Progenitor cell of endocrine pancreas (in vitro differentiated cells): ENCODE measurements at places on chromosomes 3 and 15.

DNA sequence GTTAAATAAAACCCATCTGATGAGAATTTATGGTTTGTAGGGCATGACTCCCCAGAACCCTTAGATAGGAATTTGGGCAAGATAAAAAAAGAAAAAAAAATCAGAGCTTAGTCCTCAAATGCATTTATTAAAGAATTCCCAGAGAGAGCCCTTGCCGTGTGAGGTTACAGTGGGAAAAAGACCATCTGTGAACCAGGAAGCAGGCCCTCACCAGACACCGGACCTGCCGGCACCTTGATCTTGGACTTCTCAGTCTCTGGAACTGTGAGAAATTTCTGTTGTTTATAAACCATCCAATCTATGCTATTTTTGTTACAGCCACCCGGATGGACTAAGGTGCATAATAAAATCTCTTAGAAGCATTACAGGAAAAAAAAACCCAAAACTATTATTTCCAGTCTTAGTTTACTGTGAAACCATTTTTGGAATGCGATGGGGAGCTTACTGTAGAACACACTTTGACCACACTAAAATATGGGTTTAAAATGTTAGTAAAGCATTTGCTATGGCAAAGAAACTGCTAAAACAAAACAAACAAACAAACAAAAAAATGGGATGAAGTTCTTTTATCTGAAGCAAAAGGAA lies 72.2 kb downstream of the LEKR1 start:
- H3K27ac ChIP-seq, result no peak overlapping the region
- no peaks in the 10 kb centered on the region for H3K27me3 ChIP-seq
- no peak for DNase-seq
- no peak overlapping the region for H3K4me3 ChIP-seq
- H3K4me1 ChIP-seq, result peaks cover 3% of the 10 kb centered on the region

- no peak overlapping the region for H3K27ac ChIP-seq
- DNase-seq, result no peak
- H3K4me3 ChIP-seq, result no peak overlapping the region
- no peaks in the 10 kb centered on the region for H3K27me3 ChIP-seq
- H3K4me1 ChIP-seq, result no peaks in the 10 kb centered on the region
Observed at GRCh38 chr3:100915706-100916495, 77.3 kb downstream of the ABI3BP start.

DNA sequence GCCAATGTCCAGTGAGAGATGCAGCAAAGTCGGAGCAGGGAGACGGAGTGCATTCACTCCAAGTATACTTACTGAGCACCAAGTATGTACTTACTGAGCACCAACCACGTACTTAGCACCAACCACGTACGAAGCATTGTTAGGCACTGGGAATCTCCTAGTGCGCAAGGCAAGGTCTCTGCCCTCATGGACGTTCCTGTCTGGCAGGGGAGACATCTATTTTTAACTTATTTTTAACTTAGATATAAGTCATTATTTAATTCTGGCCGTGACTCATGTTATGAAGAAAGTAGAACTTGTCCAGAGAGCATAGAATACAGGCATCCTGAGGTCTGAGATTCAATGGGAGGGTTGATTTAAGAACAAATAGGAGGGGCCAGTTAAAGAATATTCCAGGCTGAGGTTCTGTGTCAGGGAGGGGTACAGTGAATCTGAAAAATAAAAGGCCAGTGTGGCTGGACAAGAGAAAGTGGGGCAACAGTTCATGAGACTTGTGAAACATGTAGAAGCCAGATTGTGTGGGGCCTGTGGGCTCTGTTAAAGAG lies 9.3 kb upstream of the LRRC31 start:
- DNase-seq, result no peak
- no peaks in the 10 kb centered on the region for H3K4me1 ChIP-seq
- peaks cover 3% of the 10 kb centered on the region for H3K36me3 ChIP-seq
- H3K4me3 ChIP-seq, result no peak overlapping the region
- no peaks in the 10 kb centered on the region for H3K27me3 ChIP-seq

DNA sequence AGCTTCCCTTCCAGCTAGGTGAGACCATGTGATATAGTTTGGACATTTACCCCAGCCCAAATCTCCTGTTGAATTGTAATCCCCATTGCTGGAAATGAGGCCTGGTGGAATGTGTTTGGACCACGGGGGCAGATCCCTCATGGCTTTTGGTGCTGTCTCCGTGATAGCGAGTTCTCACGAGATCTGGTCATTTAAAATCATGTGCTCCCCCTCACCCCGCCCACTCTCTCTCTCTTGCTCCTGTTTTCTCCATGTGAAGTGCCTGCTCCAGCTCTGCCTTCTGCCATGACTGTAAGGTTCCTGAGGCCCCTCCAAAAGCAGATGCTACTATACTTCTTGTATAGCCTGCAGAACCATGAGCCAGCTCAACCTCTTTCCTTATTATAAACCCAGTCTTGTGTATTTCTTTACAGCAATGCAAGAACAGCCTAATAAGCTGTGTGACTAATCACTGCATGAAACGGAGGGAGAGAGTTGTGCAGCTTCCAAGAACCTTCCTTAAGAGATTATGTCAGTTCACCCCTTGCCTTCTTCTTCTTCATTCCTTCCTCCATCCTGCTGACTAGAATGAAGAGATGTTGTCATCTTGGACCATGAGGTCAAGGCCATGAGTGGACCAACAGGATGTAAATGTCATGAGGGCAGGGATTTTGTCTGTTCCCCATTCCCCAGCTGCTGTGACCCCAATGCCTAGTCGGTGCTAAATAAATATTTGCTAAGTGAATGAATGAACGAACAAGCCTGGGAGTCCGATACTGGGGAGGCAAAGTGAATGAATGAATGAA lies 91.0 kb downstream of the CPN2 start:
- no peak overlapping the region for H3K4me3 ChIP-seq
- peaks cover 30% of the 10 kb centered on the region for H3K4me1 ChIP-seq
- H3K36me3 ChIP-seq, result no peaks in the 10 kb centered on the region
- H3K27ac ChIP-seq, result no peak overlapping the region
- DNase-seq, result no peak

DNA sequence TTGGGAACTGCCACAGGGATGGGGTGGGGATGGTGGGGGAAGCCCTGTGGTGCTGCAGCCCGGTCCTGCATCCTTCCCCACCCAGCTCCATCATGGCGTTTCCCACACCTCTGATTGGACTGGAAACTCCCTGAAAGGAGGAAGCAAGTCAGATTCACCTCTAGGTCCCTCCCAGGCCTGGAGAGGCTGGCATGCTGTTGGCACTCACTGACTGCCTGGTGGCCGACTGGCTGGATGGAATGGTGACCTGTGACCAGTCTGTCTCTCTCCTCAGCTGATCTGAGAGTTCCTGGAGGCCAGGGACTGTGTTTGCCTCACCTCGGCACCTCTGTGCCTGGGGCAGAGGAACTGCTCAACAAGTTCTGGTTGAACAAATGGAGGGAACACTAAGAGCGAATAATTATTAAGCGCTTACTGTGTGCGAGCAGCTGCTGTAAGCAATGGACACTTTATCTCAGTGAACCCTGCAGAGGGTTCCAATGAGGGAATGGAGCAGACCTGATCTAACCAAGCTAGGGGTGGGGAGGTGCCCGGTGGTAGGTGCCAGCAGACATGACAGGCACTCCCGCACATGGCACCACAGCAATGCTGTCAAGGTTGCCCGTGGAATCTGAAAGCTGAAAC lies 3.5 kb upstream of the HHATL start:
- H3K36me3 ChIP-seq, result no peaks in the 10 kb centered on the region
- peak; percentile 4 for DNase-seq
- peaks cover 2% of the 10 kb centered on the region for H3K27me3 ChIP-seq

DNA sequence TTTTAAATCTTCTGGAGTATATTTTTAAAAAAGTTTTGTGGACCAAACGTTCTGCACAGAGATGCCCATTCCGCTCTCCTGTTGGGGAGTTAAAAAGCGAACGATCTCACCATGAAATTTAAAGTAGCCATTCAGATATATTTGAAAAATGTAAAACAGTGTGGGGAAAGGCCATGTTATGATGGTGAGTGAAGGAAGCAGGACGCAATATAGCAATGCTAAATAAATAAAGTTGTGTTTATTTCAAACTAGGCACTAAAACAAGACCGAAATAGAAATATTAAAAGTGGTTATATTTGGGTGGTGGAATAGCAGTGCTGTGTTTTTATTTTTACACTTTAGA lies 327 bp upstream of the CCDC13 start:
- peaks cover 9% of the 10 kb centered on the region for H3K27me3 ChIP-seq
- peaks cover 4% of the 10 kb centered on the region for H3K4me1 ChIP-seq
- H3K36me3 ChIP-seq, result peaks cover 5% of the 10 kb centered on the region
- DNase-seq, result no peak
- H3K4me3 ChIP-seq, result peak overlapping the region; percentile 84

- H3K36me3 ChIP-seq, result no peaks in the 10 kb centered on the region
- H3K4me3 ChIP-seq, result no peak overlapping the region
- H3K27me3 ChIP-seq, result peaks cover 8% of the 10 kb centered on the region
Observed at GRCh38 chr15:78570710-78571109, 5.4 kb downstream of the CHRNA5 start.

DNA sequence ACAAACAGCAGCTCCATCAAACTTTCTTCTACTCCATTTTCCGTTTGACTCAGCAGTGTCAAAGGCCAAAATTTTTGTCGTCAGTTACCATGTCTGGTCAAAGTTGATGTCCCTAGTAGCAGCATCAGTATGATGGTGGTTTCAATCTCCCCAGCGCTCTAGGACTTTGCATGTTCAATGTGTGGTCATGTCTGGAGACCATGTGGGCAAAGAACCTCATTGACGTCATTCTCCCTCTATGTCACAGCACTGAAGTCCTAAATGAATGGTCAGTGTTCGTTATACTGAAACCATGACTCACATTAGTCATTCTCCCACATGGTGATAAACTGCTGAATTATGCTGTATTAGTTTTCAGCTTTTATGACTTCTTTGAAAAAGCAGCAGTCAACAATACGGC lies 23.2 kb downstream of the SHC4 start:
- no peaks in the 10 kb centered on the region for H3K27me3 ChIP-seq
- no peak overlapping the region for H3K27ac ChIP-seq
- H3K36me3 ChIP-seq, result no peaks in the 10 kb centered on the region

DNA sequence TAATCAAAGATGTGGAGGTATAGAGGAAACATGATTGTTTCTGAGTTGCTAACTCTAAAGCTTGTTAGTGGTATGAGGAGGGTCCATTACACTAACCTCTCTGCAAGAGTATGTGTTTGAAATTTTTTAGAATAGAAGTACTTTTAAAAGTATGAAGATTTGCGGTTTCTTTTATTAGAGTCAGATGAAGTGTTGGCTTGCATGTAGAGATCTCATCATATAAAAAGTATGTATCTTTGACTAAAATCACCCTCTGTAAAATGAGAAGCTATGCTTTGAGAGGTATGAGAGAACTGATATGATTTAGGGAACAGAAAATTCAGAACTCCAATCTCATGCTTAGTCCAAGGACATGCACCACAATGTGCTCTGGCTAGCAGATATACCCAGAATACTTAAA lies 140.4 kb upstream of the MBNL1 start:
- H3K36me3 ChIP-seq, result no peaks in the 10 kb centered on the region
- H3K27me3 ChIP-seq, result no peaks in the 10 kb centered on the region

- H3K27me3 ChIP-seq, result no peaks in the 10 kb centered on the region
- H3K4me3 ChIP-seq, result no peak overlapping the region
- H3K27ac ChIP-seq, result no peak overlapping the region
- no peak for DNase-seq
- H3K4me1 ChIP-seq, result peaks cover 5% of the 10 kb centered on the region
Observed at GRCh38 chr3:168693870-168694269, 598.1 kb upstream of the GOLIM4 start.

GRCh38 chr3:86708893-86709292 lies 282.1 kb downstream of the VGLL3 start:
- H3K27me3 ChIP-seq, result no peaks in the 10 kb centered on the region
- H3K4me3 ChIP-seq, result no peak overlapping the region
- no peak for DNase-seq
- peaks cover 1% of the 10 kb centered on the region for H3K36me3 ChIP-seq
- H3K4me1 ChIP-seq, result no peaks in the 10 kb centered on the region

GRCh38 chr3:105497386-105497785 lies 130.7 kb downstream of the ALCAM start:
- no peaks in the 10 kb centered on the region for H3K27me3 ChIP-seq
- H3K4me1 ChIP-seq, result peaks cover 26% of the 10 kb centered on the region
- H3K36me3 ChIP-seq, result no peaks in the 10 kb centered on the region
- no peak for DNase-seq
- H3K27ac ChIP-seq, result no peak overlapping the region

DNA sequence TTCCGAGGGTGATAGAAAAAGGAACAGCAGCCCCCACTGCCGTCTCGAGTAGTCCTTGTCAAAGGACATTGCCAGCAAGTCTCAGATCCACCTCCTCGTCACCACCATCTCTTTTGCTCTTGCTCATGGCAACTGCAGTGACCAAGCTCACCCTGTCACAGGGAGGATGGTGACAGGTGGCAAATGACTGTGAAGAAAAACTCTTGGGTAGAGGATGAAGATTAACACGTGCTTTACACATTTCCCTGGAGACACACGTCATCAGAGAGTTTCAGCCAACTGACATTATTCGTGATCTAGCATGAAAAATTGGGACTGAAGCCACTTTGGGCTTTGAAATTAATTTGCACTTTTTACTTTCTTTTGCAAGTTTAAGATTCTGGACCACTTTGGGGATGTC lies 174.3 kb downstream of the EBLN2 start:
- no peaks in the 10 kb centered on the region for H3K36me3 ChIP-seq
- DNase-seq, result no peak
- H3K4me3 ChIP-seq, result no peak overlapping the region
- H3K4me1 ChIP-seq, result peaks cover 3% of the 10 kb centered on the region
- H3K27me3 ChIP-seq, result no peaks in the 10 kb centered on the region
- H3K27ac ChIP-seq, result no peak overlapping the region

DNA sequence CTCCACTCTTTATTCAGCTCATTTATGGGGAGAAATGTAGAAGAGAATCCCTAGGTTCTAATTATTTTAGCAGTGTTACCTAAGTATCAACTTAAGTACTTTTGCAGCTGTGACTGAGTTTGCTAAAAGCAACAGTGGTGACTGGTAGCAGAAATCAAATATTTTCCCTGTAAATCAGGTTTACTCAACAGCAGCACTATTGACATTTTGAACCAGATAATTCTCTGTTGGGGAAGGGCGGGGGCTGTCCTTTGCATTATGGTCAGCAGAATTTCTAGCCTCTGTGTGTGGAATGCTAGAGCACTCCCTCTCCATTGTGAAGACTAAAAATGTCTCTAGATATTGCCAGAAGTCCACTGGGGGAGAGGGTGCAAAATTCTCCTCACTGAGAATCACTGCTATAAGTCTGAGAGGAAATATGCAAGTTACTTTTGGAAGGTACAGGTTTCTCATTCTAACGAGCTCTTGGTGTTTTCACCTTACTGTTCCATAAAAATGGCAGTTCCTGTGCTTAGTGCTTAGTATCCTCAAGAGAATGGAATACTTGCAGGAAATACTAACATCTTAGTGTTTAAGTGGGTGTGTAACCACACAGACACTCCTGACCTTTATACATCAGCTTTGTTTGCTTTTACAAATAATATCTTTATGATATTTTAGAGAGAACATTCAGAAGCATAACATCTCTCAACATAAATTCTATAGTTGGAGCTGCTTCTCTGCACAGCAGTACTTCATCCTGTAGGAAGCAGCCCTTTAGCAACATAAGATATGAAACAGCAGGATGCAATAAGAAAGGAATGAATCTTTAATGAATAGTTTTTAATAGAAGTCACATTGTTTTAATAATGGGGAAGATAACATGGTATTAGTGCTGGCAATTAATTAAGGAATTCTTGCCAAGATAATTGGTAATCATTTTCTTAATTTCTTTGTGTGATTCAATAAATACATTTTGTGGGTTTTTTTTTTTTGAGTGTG lies 246.5 kb upstream of the GOLIM4 start:
- H3K4me1 ChIP-seq, result peaks cover 44% of the 10 kb centered on the region
- no peak for DNase-seq
- no peaks in the 10 kb centered on the region for H3K27me3 ChIP-seq
- H3K27ac ChIP-seq, result peak overlapping the region; percentile 93
- no peaks in the 10 kb centered on the region for H3K36me3 ChIP-seq
